ENCODE measurements at places on chromosomes 6 and 20.

DNA sequence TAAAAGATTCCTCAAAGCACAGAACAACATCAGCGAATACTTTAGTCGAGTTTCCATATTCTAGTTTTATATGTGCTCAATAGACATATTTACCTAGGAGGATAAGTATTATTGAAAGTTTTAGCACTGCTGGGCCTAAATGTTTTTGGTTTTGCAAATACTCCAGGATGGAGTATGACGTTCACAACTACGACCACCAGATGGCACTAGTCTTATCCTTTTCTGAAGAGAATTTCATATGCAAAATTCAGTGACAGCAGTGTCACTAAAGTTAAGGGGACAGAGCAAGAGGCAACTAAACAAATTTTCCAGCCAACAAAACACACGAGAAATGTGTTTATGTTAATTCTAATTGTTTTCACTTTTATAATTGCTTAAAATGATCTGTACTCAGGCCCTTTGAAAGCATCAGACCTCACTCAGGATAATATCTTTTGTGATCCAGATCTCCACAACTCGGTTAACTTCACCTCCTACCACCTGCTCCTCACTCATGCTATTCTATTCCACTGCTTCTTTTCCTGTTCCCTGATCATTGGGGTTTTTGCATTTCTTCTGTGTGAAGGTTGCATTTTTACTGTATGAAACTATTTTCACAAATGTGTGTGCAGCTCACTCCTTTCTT is 220.8 kb downstream of the TRDN start:
- peak; percentile 3 for DNase-seq

GRCh38 chr6:80325742-80326141 is 219.3 kb downstream of the BCKDHB start:
- DNase-seq: no peak

DNA sequence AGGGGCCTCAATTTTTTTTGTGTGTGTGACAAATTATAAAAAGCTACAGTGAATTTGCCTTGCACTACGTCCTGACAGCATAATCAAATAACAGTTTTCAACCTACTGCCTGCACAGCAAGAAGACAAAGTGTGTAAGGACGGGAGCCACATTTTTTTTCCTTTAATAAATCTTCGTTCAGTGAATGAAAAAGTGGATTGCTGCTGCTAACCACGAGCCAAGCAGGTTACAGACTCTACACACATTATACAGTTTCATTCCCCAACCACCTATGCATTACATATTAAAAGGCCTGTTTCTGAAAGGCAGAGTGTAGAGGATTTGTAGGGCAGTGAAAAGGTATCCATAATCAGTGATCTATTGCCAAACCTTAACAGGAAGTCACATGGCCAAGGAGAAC is 570.0 kb upstream of the BTBD3 start:
- DNase-seq: no peak

DNA sequence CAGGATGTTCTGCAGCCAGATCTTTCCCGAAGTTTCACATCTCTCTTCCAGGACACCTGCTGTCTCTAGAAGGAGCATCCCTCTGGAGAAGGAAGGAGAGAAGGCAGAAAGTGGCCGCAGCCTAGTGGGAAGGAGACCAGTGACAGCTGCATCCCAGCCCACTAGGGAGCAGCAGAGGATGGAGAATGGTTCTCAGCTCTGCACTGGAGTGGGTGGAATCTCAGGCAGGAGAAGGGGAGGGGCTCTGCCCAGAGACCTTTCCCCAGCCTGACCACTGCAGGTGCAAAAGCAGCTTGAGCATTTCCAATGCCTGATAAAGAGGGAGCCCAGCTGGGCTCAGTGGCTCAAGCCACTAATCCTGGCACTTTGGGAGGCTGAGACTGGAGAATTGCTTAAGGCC is 32.3 kb downstream of the NCR2 start:
- DNase-seq: no peak

DNA sequence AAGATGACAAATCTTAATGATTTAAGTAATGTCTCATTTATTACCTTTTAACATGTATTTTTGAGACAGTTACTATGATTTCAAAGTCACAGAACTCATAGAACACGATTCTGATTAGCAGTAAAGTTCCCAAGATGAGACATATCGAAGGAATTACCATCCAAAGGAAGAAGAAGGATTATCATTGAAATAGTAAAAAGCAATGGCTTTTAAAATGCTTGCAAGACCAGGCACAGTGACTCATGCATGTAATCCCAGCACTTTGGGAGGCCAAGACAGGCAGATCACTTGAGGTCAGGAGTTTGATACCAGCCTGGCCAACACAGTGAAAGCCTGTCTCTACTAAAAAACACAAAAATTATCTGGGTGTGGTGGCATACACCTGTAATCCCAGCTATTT is 219.2 kb downstream of the KHDC1L start:
- DNase-seq: no peak

GRCh38 chr6:162873537-162873936 is 145.8 kb downstream of the PACRG start:
- no peak for DNase-seq

DNA sequence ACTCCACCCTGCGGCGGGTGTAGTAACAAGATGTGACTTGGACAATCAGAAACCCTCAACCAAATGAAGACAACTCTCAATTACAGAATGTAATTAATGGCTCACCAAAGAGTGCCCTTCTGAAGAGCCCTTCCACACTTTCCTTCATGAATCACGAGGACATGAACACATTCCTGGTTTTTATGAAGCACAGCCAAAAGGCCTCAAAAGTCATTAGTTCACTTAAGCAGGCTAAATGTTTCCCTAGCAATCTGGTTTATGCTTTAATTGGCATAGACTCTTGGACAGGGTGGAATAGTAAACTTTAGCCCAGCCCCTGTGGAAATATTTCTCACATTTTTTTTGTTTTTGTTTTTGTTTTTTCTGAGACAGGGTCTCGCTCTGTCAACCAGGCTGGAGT is 20.5 kb downstream of the CPNE5 start:
- DNase-seq: no peak

GRCh38 chr20:39778847-39779604 is 816.9 kb downstream of the DHX35 start:
- DNase-seq: no peak

DNA sequence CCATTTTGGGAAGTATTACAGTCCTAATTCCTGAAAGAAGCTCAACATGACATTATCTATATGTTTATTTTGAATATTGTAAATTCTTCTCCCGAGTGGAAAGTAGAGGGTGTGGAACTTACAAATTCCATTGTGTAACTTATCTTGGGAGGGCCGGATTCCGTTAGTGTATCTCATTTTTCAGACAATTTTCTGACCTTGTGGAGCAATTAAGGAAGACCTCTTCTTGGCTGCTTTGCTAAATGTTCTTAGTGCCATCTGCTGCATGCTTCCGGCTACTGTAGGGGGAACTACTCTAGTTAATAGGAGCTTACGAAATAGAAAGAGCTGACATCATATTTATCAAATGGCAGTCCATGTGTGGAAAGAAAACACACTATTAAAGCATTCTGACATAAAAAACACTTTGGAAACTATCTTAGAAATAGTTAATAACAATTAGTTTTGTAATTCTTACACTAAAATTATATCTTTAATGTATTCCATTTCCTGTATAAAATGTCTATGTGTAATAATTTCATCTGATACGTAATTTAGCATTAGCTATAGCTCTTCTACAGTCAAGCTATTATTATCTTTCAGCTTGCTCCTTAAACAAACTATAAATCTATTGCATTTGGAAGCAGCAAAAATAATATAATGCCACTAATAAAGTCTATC is 41.5 kb upstream of the KCNQ5 start:
- DNase-seq: no peak

DNA sequence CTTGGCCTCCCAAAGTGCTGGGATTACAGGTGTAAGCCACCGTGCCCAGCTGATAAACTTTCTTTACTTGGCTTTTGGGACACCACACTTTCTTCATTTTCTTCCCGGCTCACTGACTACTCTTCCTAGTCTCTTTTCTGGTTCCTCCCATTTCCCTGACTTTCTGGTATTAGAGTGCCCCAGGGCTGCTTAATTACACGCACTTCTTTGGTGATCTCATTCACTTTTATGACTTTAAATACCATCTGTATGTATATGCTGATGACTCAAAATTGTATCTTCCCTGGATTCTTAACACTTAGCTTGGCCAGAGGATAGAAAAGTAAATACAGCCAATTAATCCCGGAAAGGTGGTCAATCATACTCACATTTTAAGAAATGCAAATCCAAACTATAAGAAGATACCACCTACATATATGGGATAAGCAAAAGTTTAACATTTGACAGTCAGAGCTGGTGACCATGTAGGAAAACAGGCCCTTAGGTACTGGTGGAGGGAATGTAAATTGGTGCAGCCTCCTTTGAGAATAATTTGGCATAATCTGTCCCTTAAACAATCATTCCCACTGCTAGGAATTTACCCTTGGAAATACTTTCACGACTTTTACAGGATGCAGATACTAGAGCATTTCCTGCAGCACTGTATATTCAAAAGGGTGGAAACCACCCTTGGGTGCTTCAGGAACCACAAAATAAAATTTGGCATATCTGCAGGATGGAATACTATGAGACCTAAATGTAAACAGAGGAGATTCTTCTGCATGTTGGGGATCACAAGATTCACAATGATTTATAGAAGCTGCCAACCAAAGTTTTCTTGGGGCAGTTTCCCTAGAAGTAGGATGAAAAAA is 9.4 kb upstream of the NANP start:
- no peak for DNase-seq

- no peak for DNase-seq
These were observed 98.2 kb downstream of the CLIC5 start for GRCh38 chr6:45917439-45917838.

DNA sequence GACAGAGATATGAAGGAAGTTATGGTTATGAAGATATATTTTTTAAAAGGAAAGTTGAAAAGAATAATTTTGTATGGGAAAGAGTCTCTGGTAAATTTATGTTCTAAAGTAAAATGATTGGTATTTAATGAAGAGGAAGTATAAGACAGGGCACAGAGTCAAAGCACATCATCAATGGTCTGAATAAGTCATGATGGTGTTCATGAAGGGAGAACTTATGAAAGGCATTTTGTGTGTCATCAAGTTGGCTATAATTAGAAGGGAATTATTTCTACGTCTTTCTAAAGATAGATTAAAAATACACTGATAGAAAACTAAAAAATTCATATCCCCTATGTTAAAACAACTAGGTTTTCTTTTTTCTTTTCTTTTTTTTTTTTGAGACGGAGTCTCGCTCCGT is 21.4 kb upstream of the SNAI1 start:
- DNase-seq: no peak

DNA sequence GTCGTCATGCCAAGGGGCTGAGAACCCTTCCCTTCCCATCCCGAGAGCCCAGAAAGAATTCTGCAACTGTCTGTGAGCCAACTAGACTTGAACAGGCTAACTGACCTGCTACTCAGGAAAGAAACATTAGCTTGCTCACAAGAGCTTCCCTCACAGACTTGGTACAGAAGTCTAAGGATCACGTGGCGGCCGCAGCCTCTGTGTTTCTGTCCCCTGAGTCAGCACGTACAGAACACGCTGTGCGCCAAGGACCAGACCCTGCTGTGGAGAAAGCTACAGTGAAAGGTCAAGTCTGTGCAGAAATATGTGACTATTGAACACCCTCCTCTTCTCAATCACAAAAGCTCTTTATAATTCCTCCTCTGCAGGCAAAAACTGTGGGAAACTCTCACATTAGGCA is 151.3 kb upstream of the QKI start:
- DNase-seq: peak; percentile 78

DNA sequence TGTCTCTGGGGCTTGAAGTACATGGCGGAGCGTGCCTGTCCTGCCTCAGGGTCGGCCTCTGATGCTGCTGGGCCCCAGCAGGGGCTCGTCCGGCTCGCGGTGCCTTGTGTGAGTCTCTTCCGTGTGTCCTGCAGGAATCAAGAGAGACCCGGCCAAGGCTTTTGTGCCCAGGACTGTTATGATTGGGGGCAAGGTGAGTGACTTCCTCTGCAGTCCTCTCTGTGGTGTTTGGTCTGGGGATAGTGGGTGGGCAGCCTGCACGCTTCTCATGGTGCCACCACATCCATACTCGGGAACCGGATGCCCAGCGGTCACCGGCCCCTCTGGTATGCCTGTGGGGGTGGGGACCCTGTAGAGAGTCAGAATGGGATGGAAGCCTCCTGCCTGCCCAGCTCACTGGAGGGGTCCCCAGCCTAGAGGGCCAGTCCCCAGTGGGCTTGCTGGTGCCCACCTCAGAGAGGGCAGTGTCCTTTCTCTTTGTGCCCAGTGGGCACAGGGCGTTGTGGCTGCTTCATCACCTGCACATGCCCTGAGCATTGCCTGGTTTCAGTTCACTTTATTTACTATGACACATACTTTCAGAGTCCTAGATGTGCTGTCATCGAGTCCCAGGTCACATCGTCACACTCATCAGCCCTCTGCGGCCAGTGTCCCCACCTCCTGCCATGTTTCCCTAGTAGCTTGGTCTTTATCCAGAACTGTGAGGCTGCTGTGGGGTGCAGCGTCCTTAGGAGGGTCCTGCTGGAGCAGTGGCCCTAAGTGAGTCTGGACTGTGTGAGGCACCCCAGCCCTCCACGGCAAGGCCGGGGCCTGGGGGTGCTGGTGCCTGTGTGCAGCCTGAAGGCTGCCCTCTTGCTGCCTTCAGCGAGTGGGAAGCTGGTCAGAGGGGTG is 40.7 kb downstream of the PYGB start:
- no peak for DNase-seq

DNA sequence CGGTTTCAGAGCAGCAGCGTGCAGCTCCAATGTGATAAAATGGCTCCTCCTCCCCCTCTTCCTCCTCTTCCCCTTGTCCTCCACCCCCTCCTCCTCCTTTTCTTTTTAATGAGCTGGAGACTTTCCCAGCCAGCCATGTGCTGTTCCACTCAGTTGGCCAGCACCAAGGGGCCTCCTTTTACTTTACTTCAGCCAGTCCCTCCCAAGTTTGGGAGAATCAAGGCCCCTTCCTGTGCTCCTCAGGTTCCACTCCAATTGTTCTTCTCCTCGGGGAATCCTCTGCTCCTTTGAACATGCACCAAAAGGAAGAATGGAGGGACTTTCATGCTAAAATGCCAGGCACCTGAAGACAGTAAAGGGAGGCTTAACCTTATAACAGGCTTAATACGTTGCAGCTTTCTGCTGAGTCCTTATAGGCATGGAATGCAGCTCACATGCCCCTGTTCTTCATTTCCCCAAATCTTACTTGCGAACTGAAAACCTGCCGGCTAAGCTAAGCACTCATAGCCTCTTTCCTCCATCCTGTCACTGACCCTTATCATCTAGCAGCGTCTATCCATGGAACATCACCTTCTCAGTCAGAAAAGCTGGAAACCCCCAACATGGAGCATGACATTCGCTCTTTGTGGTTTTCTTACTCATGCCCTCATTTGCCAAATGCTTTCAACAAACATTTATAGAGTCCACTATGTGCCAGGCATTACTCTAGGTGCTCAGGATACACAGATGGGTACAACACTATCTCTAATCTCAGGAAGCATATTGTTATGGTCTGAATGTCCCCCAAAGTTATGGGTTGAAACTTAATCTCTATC is 170.6 kb downstream of the PHACTR1 start:
- DNase-seq: no peak

GRCh38 chr6:42009844-42010184 is 40.5 kb upstream of the TAF8 start:
- no peak for DNase-seq
